SK-N-SH (cell line): ENCODE measurements at places on chromosomes 16 and 17.

DNA sequence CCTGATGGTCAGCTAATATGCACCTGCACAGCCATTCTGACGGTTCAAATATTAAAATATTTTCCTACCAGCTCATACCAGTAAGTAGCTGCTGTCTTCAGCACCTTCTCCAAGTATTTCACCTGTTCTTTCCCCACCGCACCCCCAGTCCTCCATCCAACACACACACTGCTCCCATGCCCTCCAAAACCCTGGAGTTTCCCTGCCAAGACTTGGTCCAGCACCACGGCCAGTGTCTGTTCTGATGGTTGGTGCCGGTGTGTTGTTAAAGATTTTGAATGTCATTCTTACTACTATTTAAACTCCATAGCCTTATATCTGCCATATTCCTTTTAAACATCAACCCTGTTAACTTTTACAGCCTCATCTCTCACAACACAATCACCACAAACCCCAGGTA lies 142.4 kb downstream of the GSG1L start:
- DNase-seq = no peak

- DNase-seq = peak; percentile 91
Observed at GRCh38 chr16:87850009-87851006, 19.0 kb downstream of the SLC7A5 start.

DNA sequence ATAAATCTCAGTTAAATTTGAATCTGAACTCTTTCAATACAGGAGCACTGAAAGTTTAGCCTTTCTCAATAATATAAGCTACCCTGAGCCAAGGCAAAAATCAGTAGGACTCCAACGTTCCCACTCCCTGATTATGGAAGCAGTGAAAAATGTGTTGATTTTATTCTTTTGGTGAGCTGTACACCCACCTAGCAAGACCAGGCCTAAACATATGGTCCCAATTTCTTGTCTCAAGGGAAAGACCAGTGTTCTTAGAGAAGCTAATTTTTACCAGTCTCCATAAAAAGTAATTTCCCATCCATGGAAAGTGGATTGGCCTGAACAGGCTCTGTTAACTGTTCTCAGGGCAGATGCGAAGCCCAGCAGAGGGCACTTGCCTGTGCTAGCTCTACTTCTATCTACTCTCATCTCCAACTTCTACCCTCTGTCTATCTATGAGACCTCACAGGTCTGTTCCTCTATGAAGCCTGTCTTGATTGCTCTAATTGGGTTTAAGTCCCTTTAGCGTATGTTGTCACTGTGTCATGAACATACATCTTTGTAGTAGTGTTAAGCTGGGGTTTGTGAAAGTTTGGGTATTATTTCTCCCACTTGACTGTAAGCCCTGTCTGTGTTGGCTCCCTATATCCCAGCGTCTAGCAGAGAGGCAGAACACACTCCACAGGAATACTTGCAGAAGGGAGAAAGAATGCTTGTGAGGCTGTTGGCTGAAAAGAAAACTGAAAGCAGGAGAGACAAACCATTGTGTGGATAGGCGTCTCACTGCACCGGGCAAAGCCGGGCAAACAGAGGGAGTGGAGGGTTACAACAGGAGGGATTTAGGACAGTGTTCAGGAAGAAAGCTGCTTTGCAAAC lies 167.1 kb upstream of the MAF start:
- no peak for DNase-seq

DNA sequence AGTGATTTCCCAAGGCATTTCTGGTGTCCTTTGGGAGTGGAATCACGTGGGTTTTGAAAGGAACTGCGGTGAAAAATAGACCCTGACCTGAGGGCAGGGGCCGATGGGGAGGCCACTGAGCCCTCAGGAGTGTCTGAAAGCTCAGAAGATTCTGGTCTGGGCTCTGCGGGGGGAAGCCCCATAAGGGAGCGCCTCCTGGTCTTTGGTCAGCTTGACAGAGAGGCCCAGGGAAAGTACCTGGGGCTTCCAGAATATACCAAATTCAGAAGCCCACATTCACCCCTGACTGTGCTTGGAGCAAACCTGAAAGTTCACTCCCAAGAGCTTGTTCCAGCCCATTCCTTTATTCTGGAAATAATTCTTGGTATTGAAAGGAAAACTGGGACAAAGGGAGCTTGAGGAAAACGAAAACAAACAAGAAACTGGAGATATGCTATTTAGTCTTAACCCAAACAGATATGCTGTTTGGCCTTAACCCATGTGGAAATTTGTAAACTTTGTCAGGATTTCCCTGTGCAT lies 23.2 kb upstream of the NAGLU start:
- DNase-seq = no peak

- no peak for DNase-seq
Observed at GRCh38 chr17:55598495-55598894, 87.2 kb upstream of the SMIM36 start.

- DNase-seq = no peak
Observed at GRCh38 chr16:25635454-25635853, 56.3 kb upstream of the HS3ST4 start.

DNA sequence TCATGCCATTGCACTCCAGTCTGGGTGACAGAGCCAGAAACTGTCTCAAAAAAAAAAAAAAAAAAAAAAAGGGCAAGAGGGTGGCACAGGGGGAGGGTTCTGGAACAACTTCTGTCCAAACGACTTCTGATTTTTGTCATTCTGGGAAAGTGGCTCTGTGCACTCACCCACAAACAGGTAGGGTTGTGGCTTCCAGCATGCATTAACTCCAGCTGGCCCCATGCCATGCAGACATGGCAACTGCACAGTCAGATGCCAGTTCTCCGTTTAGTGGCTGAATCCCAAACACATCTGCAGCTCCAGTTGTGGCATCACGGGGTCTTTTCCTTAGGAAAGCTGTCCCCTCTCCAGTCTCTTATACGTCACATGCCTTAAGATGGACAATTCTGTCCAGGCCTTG lies 30.3 kb downstream of the B4GALNT2 start:
- no peak for DNase-seq

DNA sequence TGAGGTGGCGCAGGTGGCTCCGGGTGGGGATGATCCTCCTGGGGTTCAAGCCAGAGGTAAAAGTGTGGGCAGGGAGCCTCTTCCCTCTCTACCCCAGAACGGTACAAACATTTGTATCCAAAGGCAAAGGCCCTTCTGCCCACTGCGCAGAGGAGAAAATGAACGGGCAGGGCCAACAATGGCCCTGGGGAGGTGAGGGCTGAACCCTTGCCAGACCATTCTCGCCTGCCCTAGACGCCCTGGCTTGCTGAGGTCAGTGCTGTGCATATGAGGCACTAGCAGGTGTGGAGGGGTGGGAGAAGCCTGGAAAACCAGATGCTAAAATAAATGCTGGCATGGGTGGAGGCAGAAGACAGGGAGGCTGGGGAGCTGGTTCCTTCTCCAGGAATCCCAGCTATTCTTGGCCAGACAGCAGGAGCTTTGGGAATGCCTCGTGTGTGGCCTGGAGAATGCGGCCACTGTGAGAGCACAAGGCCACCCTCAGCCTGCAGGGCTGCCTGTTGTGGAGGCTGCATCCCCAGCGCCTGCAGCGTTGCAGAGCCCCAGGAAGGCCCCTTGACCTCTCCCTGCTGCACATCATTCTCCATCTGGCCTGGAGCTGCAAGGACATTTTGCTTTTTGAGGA lies 4.5 kb downstream of the C17orf50 start:
- DNase-seq = peak; percentile 35
